ENCODE measurements at places on chromosomes 2 and 18. TPM values are rescaled to one million over a fixed set of nuclear protein-coding genes. Genes with fewer than 3 reads are reported as not detected.

ECEL1 gene
- total RNA-seq: 0.47 TPM

FAM237A gene
- total RNA-seq: not detected

AQP12B gene
- 240 TPM for total RNA-seq

AFF3 gene
- total RNA-seq: 0.19 TPM

CDH19 gene
- total RNA-seq: 0.54 TPM

SP5 gene
- 0.28 TPM for total RNA-seq

SLC4A5 gene
- 1.3 TPM for total RNA-seq

SPATS2L gene
- total RNA-seq: 57.0 TPM

DYSF gene
- total RNA-seq: 1.9 TPM

ELOA2 gene
- total RNA-seq: not detected
